Posterior vena cava (tissue), 2 donors: ENCODE measurements at places on chromosomes 7 and 10. TPM values are rescaled to one million over a fixed set of nuclear protein-coding genes. Genes with fewer than 3 reads are reported as not detected.

Gene ATXN7L1
- 9.5 TPM for total RNA-seq

Gene FGFR2
- 17.7 TPM for total RNA-seq

Gene SLC13A4
- not detected for total RNA-seq

Gene PGAM2
- 2.1 TPM for total RNA-seq

Gene C7orf57
- total RNA-seq: not detected

Gene HABP2
- not detected for total RNA-seq

Gene FXYD4
- total RNA-seq: not detected

Gene LRRC27
- total RNA-seq: 6.5 TPM

Gene GRID2IP
- not detected for total RNA-seq

Gene SMKR1
- total RNA-seq: not detected

Gene LGI1
- total RNA-seq: 2.6 TPM

Gene ELOVL3
- 0.29 TPM for total RNA-seq

Gene METTL27
- total RNA-seq: 0.90 TPM

Gene ZNF783
- total RNA-seq: 10.8 TPM

Gene GPRIN2
- total RNA-seq: not detected

Gene TFR2
- 0.83 TPM for total RNA-seq

Gene GFRA1
- total RNA-seq: 18.6 TPM

Gene ZNF716
- not detected for total RNA-seq

Gene STRIP2
- total RNA-seq: 0.33 TPM
